ENCODE measurements at places on chromosomes 7 and 10.

- DNase-seq, result peak; percentile 16
Observed at GRCh38 chr10:68897336-68897741, 3.8 kb upstream of the DDX50 start.

DNA sequence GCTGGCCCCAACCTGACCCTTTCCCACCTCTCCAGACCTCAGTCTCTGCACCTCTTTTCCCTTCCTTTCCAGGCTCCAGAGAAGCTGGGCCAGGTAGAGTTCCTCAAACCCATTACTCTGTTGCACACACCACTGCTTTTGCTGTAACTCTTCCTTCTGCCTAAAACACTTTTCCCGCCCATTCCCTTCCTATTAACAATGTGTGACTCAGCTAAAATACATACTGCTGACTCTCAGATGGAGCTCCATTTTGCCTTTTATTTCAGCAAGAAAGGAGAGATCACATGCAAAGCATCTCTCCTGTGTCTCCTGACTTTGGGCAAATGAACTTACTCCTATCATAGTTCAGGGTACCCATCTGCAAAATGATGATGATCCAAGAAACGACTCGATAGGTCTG is 201.0 kb downstream of the CALN1 start:
- no peak for DNase-seq

GRCh38 chr7:24025765-24026164 is 258.2 kb upstream of the NPY start:
- no peak for DNase-seq

- DNase-seq, result no peak
Observed at GRCh38 chr10:101130141-101130540, 959 bp upstream of the TLX1 start.

GRCh38 chr7:150358433-150358832 is 10.2 kb upstream of the REPIN1 start:
- DNase-seq, result no peak

DNA sequence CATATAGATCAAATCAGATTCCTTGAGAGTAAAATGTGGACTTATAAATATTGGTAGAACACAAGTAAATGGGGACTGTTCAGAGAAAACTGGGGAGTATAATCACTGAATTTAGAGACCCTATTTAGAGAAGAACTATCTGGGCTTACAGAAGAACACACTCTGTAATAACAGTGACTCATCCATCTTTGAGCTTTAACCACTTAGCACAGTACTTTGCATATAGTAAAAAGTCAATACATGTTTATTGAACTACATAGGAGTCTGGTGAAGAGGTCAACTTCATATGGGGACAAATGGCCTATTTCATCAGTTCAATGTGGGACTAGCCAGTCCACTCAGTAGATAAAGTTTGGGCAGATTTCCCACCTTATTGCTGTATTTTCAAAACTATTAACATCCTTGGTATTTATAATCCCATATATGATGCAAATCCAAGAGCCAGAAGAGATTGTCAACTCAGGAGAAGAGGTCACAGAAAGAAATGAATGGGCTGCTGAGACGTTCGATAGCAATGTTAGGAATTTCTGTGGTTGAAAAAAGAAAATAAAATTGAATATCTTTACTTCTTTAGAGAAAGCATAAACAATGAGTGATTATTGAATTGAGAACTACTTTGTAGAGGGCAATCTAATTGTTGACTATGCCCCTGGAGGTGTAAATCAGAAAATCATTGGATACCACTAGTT is 119.3 kb upstream of the CACNA2D1 start:
- DNase-seq, result no peak

- DNase-seq, result no peak
Observed at GRCh38 chr7:107692501-107692900, 31.9 kb downstream of the SLC26A4 start.

GRCh38 chr10:76037531-76038155 is 606.2 kb downstream of the LRMDA start:
- no peak for DNase-seq

- no peak for DNase-seq
Observed at GRCh38 chr7:126065766-126066165, 1136.1 kb upstream of the POT1 start.

DNA sequence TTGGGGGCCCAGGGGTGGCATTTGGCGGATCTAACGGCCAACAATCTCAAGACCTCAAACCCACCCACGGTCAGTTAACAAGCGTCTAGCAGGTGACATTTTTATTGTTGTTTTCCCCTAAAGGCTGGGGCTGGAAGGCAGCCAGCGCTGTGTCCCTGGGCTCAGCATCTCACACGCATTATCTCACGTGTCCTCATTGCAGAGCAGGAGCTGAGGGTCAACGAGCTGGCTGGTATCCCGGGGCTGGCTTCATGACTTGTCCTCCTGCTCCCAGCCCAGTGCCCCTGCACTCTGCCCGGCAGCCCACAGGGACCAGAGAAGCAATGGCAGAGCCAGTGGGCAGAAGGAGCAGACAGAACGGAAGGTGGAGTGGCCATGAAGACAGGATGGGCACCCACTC is 54.4 kb upstream of the TMEM273 start:
- no peak for DNase-seq

DNA sequence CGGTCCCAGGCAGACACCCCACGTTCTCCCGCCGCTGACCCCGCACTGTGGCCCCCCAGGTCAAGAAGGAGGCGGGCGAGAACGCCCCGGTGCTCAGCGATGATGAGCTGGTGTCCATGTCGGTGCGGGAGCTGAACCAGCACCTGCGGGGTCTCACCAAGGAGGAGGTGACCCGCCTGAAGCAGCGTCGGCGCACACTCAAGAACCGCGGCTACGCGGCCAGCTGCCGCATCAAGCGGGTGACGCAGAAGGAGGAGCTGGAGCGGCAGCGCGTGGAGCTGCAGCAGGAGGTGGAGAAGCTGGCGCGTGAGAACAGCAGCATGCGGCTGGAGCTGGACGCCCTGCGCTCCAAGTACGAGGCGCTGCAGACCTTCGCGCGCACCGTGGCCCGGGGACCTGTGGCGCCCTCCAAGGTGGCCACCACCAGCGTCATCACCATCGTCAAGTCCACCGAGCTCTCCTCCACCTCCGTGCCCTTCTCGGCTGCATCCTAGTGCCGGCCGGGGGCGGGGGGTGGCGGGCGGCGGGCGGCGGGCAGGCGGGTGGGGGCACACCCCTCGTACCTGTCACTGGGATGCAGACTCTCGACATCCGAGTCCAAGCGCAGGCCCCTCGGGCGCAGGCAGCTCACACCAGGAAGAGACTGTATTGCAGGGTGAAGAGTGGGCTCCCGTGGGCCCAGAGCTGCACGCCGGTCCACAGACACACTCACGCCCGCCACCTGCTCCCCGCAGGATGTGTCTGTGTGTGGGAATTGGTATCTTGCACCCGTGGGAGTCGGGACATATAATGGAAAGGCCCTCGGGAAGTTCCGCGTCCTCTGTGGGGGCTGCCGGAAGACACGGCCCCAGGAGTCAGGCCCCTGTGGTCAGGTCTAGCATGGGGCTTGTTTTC is 9.6 kb downstream of the MAFK start:
- no peak for DNase-seq

- no peak for DNase-seq
Observed at GRCh38 chr10:48681740-48682139, 2.9 kb upstream of the WDFY4 start.

GRCh38 chr10:123862421-123863182 is 29.0 kb downstream of the CPXM2 start:
- no peak for DNase-seq

DNA sequence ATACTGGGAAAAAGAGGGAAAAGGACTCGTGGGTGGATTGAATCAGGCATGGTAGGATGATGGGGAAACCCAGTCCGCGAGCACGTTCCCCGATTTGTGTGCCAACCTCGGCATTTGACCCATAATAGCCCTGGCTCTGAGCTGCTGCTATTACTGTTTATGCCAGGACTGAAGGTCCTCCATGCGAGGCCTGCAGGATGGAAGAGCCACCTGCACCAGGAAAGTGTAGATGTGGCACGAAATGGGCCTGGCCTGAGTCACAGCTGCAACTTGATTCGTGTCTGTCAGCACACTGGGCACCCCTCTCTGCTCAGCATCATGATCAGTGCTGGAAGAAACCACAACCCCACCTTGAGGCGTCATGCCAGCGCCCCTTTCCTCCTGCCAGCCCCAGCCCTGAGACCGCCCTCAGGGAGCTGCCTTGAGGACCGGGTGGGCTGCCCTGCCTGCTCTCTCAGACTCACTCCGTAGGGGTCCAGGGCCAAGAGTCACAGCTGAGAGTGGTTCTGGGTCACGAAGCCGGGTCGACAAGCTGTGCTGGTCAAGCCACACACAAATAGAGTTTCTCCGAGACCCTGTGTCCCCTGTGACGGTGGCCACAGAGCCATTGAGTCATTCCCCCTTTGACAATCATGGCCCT is 74.4 kb downstream of the CHST15 start:
- no peak for DNase-seq

- no peak for DNase-seq
Observed at GRCh38 chr10:84921701-84922100, 593.3 kb downstream of the CCSER2 start.

DNA sequence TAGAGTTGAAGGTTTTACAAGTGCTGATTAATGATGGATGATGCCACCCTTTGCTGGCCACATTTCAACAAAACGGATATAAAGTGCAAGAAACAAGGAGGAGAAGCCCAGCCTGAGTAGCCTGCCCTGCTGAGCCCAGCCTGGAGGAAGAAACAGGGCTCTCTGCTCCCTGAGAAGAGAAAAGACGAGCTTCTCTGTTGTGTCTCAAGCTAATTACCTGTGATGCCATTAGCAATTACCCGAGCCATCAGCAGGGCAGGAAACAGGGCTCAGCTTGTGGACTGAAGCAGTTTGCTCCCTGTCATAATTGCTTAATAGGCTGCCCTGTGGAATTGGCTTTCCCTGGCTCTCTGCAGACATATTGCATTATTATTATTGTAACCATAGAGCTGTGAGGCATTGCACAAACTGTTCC is 709.3 kb upstream of the AUTS2 start:
- DNase-seq, result no peak

GRCh38 chr10:131860311-131860710 is 40.5 kb upstream of the PPP2R2D start:
- DNase-seq, result no peak

DNA sequence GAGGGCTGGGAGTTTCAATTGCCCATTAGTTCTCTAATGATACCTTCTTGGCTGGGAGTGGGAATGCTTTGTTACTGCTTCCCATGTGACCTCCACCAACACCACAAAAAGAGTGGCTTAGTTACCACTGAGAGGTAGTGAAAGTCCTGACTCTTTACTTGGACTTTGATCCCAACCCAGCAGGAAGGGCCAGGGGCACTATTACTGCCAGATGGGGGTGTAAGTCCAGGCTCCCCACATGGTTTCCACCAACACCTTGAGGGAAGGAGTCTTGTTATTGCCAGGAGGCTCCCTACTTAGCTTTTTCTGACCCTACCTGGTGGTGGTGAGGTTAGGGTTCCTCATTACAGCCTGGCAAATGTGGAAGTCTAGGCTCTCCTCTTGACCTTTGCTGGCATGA is 11.4 kb downstream of the GGCT start:
- DNase-seq, result no peak

- DNase-seq, result no peak
Observed at GRCh38 chr7:91918356-91918755, 22.3 kb upstream of the AKAP9 start.

GRCh38 chr7:16417906-16418305 is 3.4 kb downstream of the CRPPA start:
- DNase-seq, result no peak

DNA sequence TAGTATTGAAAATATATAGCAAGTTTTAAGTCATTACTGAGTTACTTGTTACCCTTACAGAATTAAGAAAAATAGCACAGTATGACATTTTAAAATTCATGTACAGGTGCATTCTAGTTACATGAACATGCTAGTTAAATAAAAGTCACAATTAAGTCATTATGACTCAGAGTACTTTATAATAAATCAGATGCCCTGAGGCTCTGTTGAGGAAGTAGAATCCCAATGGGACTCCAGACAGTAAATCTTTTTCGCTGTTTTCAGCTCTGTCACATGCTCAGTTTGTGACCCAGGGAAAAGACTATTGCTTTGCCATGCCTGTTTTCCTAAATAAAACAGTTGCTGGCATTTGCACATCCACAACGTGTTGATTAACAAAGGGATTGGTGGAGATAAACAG is 21.0 kb downstream of the NUDT13 start:
- no peak for DNase-seq

GRCh38 chr7:66039094-66039670 is 36.4 kb upstream of the ASL start:
- DNase-seq, result no peak

GRCh38 chr7:50682079-50682478 is 100.6 kb downstream of the GRB10 start:
- DNase-seq, result no peak

DNA sequence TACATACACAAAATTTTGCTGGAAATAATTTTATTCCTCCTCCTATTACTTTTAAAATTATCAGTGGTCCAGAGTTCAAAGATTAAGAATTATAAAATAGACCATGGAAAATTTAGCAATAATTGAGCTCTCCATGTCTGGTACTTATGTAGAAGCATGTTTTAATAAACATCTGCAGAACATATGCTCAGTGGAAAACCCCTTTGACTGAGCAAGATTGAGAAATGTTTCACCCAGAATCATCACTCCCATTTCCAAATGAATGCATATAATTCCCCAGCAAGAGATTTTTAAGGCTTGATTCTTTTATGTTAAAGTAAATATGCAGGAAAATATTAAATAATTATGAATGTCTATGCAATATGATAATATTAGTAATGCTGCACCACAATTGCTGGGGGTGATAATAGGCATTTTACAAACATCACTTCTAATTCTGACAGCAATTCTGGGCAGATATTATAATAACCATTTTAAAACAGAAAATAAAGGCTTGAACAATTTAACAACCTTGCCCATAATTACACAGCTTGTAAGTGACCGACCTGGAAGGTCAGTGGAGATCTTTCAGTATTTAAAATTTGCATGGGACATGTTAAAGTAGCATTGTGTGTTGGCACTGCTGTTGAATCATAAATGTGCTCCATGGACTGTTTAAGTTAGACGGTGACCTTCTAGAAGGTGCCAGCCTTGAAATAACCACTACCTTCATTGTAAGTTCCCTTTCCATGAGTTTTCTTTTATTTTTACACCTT is 45.6 kb upstream of the TES start:
- no peak for DNase-seq

DNA sequence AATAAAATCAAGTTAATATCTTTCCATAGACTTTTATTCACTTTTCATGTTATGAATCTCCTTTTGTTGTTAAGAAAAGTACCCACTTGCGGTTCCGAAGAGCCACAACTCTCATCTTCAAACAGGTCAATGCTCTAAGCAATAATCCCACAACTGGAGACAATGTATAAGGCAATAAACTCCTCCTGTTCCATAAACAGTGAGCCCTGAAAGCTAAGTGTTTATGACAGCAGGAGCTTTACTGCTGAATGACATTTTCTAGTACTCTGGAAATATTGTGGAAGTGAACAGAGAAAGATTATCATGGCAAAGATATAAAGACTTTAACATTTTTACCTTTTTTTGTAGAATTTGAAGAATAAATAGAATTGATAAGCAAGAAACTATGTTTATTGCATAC is 213.5 kb upstream of the MBL2 start:
- no peak for DNase-seq

- DNase-seq, result no peak
Observed at GRCh38 chr7:132045481-132045980, 489.1 kb upstream of the PODXL start.

Measured in stimulated activated CD4-positive, alpha-beta T cell treated with anti-CD3 and anti-CD28 coated beads, Interleukin-1b, Interleukin-23, amount 100 ng/mL, for 24 hours (primary cell).